HepG2 (cell line): ENCODE measurements at places on chromosomes 12 and 14.

GRCh38 chr14:29062976-29063375 is 296.4 kb downstream of the FOXG1 start:
- H3K36me3 ChIP-seq = no peaks in the 10 kb centered on the region
- no peaks in the 10 kb centered on the region for H3K27me3 ChIP-seq
- no peak for DNase-seq
- H3K27ac ChIP-seq = no peak overlapping the region
- H3K4me1 ChIP-seq = no peaks in the 10 kb centered on the region

- DNase-seq = no peak
- no peak overlapping the region for H3K4me3 ChIP-seq
- peaks cover 15% of the 10 kb centered on the region for H3K4me1 ChIP-seq
- H3K36me3 ChIP-seq = no peaks in the 10 kb centered on the region
Observed at GRCh38 chr12:120677765-120678473, 9.0 kb upstream of the MLEC start.

DNA sequence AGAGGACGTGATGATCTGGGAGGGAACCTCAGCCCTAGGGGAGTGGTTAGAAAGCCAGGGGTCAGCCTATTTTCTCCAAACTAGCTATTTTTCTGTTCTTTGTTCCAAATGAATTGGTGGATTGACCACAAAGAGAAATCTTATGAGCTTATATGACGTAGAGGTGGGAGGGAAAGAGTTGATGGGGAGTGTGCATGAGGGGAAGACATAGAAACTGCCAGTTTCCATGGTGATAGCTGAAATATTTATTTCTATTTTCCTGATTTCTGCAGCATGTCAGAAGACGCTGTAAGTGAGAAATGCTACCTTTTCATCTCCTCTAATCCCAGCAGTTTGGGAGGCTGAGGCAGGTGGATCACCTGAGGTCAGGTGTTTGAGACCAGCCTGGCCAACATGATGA is 51.4 kb upstream of the CISTR start:
- DNase-seq = no peak
- no peak overlapping the region for H3K4me3 ChIP-seq
- H3K36me3 ChIP-seq = no peaks in the 10 kb centered on the region

GRCh38 chr12:47114481-47114892 is 34.7 kb upstream of the AMIGO2 start:
- H3K4me1 ChIP-seq = no peaks in the 10 kb centered on the region
- H3K27me3 ChIP-seq = no peaks in the 10 kb centered on the region
- DNase-seq = no peak
- no peaks in the 10 kb centered on the region for H3K36me3 ChIP-seq

GRCh38 chr14:72512925-72513324 is 381.0 kb downstream of the DPF3 start:
- no peak for DNase-seq
- H3K4me1 ChIP-seq = no peaks in the 10 kb centered on the region
- H3K27ac ChIP-seq = no peak overlapping the region
- H3K27me3 ChIP-seq = peaks cover 3% of the 10 kb centered on the region; the same call in 1 of the 2 replicates
- H3K36me3 ChIP-seq = no peaks in the 10 kb centered on the region
